ENCODE measurements at places on chromosomes 12 and 14.
A peak's percentile ranks its signal among the peaks of the same experiment; 100 is the strongest.

GRCh38 chr14:64628940-64629408, 75.2 kb upstream of the PLEKHG3 start:
- peak; percentile 63 for DNase-seq

GRCh38 chr12:132588821-132589669, 21.3 kb downstream of the LRCOL1 start:
- DNase-seq = no peak

- DNase-seq = peak; percentile 83
Observed at GRCh38 chr12:121334513-121335343, 17.5 kb downstream of the ANAPC5 start.

GRCh38 chr14:85731186-85731585, 201.2 kb downstream of the FLRT2 start:
- no peak for DNase-seq

DNA sequence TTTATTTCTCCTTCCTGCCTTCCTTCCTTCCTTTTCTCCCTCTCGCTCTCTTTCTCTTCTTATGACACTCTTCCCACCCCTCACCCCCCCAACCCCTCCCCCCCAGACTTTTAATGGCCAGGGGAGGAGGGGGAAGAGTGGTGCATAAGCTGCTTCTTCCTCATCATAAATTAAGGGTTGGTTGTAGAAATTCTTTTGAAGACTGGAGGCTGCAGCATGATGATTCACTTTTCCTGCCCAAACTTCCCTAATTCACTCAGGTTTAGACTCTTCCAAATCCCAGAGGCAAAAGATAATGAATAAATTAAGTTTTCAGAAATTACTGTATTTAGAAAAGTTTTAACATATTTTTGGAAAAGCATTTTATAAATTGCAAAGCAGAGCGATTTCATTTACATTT, 58.2 kb downstream of the GRIP1 start:
- no peak for DNase-seq

- no peak for DNase-seq
Observed at GRCh38 chr12:34606749-34607519, 584.6 kb downstream of the ALG10 start.

DNA sequence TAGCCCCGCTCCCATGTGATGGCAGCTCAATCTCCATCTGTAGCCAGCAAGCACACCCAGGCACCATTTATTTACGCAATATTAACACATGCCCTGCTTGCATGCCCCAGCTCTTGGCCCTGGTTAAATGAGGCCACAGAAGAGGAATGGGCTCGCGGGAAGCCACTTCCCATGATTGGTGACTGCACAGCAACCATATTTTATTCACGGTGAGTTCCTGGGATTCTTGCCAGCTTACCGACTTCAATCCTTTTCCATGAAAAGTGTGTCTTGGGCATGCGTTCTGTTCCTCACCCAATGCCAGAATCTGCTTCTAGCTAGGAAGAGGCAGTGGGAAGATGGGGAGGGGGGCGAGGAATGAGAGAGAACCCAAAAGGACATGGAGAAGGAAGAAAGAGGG, 54.7 kb downstream of the PITPNM2 start:
- no peak for DNase-seq

DNA sequence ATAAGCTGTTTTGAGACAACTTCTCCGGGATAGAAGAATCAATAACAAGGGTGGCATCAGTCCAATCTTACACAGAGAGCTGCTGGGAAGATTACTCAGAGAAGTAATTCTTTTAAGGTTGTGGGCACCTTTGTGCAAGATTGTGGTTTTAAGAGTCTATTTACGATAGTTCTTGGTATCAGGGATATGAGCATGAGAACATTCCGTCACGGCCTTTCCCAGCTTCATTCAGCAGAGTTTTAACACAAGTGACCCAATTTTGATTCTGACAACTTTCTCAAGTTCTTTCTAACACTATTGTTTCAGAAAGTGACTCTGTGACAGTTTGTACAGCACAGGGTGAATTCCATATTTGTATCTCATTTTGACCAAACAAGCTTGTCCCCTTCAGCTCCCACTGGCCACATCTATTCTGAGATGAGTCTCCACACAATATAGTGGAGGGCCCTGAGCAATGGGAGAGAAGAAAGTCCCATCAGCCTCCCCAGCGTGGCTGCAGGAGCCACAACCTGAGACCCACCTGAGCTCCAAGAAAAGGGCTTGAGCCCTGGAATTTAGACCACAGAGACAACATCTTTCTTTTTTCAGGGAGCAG, 869.2 kb downstream of the TMEM121 start:
- no peak for DNase-seq

GRCh38 chr12:75792687-75793086, 238.9 kb downstream of the PHLDA1 start:
- no peak for DNase-seq

DNA sequence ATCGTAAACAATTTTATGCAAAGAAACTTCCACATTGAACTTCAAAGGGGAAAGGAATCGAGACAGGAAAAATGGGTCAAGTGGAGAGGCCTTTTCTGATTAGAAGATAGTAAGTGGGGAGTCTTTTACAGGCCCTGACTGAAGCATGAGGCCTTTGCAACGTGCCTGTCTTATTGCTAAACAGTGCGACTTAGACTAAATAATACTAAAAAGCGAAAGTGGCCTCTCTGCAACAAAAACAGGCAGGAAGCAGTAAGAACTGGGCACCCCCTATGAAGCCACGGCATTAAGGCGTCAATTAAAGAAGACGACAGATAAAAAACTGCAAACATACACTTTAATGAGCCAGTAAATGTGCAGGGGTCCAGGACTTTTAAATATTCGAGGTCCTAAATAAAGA, 283.4 kb upstream of the GRIP1 start:
- no peak for DNase-seq

- DNase-seq = peak; percentile 43
Observed at GRCh38 chr12:50188241-50188781, 21.1 kb upstream of the CERS5 start.

DNA sequence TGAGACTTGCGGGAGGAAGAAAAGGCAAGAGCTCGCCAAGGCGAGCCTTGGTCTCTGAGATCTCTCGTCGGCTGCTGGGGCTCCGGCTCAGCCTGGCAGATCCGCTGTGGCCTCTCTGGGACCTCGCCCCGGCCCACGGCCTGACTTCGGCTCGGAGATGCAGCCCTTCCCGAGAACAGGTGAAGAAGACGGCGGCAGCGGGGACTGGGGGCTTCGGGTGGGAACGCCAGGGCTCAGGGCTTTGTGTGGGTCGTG, 6.0 kb upstream of the HOXC9 start:
- no peak for DNase-seq

DNA sequence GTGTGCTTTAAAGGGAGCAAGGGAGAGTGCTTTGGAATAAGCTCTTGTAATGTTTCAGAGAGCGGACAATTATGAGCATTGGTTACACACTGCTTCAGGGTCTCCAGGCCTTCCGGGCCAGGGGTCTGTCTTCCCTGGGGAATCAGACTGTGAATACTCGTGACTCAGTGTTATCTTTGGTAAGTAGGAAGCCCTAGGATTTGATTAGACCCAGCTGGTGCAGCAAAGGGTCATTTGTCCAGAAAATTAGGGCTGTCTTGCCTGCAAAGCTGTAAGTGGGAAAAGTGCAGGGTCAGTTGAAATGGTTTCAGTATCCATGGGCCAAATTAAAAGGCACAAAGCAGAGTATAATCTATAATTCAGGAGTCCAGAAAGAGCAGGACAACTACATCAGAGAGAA, 475.6 kb downstream of the MED13L start:
- peak; percentile 57 for DNase-seq

DNA sequence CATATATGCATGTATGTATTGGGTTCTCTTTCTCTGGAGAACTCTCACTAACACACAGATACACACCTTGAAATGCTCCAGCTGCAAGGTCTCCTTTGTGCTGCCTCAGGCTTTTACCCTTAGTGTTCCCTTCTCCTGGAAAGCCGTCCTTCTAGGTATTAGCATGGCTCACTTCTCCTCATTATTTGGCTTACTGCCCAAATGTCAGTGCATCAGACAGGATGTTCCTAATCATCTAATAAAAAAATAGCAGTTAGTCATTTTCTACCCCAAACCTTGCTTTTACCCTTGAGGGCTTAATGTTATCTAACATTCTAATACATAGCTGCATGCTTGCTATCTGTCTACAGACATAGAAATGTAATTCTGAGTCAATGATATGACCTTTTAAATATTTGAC, 109.0 kb upstream of the SLC16A7 start:
- no peak for DNase-seq

- peak; percentile 41 for DNase-seq
Observed at GRCh38 chr14:103623883-103624482, 5.0 kb upstream of the KLC1 start.

DNA sequence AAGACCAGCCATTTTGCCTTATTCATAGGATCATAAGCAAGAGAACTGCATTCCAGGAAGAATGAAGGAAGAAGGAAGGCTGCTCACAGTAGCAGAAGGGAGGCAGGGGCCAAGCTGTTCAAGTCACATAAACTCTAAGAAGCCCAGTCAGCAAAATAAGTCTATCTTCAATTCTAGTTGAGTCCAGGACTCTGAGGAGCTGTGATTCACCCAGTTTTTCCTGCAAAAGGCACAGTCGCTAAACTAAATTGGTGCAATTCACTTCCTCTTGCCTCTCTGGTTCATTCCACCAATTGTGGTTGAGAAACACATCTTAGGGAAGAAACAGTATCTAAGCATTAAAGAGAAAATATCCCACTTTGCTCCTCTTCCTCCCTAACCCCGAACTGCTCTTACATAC, 9.8 kb downstream of the ZNF641 start:
- no peak for DNase-seq

DNA sequence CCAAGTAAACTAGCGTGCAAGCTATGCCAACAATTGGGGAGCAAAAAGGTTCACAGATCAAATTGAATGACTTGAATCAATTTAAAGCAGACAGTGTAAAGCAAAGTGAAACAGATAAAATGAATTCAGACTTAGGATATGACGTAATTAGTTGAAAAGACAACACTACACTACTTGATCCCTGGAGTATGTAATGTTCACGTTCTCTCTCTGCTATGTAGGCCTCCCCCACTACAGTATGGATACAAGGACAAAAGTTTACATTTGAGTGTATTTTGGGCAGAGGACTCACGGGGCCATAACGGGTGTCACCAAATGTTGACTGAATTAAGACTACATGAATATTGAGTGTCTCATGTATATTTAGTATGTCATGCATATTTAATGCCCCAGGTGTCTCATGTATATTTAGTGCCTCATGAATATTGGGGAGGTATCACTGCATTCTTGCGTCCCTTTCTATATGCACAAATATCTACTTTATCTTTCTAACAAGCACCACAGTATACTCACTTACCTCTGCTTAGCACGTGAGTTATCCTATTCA, 44.5 kb downstream of the RERGL start:
- no peak for DNase-seq

- DNase-seq = no peak
Observed at GRCh38 chr12:119624966-119625365, 31.4 kb downstream of the TMEM233 start.

GRCh38 chr14:104332634-104333270, 194.4 kb downstream of the KIF26A start:
- DNase-seq = peak; percentile 23

GRCh38 chr12:120064054-120064940, 52.3 kb downstream of the RAB35 start:
- DNase-seq = peak; percentile 20

- DNase-seq = no peak
Observed at GRCh38 chr14:75081660-75082229, 12.3 kb downstream of the ZC2HC1C start.

DNA sequence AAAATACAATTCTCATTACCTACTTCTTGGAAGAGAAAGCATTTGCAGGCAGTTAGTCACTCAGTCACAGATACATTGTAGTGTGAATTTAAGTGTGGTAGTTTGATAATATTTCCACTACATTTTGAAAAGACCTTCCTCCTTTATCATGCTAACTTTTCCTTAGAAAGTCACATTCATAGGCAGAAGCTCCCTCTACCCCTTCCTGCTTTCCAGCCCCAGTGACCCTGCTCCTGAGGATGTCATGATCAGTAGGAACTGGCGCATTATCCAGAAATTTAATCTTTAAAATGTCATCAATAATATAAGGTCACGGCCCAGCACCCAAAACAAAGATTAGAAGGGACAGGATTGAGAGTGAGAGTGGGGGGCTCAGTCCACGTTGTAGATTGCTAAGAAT, 707.4 kb upstream of the STXBP6 start:
- no peak for DNase-seq

DNA sequence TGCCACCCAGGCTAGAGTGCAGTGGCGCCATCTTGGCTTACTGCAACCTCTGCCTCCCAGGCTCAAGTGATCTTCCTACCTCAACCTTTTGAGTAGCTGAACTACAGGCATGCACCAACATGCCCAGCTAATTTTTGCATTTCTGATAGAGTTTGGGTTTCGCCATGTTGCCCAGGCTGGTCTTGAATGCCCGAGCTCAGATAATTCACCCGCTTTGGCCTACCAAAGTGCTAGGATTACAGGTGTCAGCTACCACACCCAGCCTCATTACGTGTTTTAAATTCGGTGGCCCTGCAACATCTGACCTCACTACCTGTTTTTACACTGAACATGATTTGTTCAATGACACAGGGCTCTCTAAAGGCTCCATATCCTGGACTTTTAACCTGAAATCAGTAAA, 22.9 kb upstream of the RDH16 start:
- DNase-seq = no peak

DNA sequence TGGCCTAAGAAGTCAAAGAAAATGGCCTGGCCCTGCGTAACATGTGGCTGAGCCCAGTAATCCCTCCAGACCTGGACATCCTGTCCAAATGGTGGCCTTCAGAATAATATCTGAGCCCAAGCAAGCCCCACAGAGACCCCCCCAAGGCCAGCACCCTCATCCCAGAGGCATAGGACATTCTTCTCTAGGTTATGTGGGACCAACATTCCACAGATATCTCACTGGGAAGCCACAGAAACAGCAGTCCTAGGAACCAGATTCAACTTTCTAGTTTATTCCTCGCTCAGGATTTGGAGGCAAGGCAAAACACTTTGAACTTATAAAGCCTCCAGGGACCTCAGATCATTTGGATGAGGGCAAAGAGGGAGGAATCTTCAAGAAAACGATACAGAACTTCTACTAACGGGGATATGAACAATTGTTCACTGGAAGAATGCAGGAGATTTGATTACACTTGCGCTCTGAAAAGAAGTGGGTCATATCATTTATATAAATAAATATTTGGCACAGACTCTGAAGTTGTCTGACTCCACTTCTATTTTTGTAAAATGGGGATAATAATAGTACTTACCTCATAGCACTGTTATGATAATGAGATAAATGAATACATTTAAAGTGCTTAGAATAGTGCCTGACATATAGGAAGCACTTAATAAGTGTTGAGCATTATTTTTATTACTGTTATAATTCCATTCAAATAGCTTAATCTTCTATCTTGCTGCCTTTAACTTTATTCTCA, 171.5 kb downstream of the NUAK1 start:
- no peak for DNase-seq

GRCh38 chr12:48602192-48602989, 32.5 kb upstream of the LALBA start:
- no peak for DNase-seq

- DNase-seq = no peak
Observed at GRCh38 chr14:104941508-104942365, 17.1 kb downstream of the PLD4 start.

GRCh38 chr14:96929950-96930349, 132.8 kb downstream of the VRK1 start:
- DNase-seq = no peak

Data from stomach (tissue), 19 donors.